ENCODE measurements at places on chromosomes 7 and 10.

GRCh38 chr10:71285180-71285545 lies 33.9 kb upstream of the SLC29A3 start:
- no peak for DNase-seq

GRCh38 chr7:46131916-46132795 lies 211.1 kb upstream of the IGFBP3 start:
- DNase-seq: no peak

DNA sequence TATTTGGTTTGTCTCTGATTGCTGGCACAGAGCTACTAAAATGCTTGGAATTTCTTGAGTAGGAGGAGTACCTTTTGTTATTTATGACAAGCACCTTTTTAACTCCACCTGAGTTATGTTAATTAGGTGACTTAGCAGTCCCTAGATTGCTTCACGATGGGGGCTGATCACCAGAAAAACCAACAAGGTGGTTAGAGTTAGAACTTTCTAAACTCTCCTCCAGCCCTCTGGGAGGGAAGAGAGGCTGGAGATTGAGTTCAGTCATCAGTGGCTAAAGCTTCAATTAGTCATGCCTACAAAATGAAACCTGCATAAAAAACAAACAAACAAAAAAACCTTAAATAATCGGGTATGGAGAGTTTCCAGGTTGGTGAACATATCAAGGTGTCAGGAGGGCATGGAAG lies 23.6 kb upstream of the ING3 start:
- DNase-seq: no peak

- DNase-seq: peak; percentile 0
Measured at GRCh38 chr10:12333380-12334185, 15.8 kb upstream of the CAMK1D start.

Data from SIG-M5 (cell line).